ENCODE measurements at places on chromosomes 2 and 18.

GRCh38 chr18:36511791-36512352 lies 214.4 kb downstream of the FHOD3 start:
- no peak for DNase-seq

- DNase-seq: no peak
Observed at GRCh38 chr18:43744960-43745745, 467.9 kb upstream of the SYT4 start.

DNA sequence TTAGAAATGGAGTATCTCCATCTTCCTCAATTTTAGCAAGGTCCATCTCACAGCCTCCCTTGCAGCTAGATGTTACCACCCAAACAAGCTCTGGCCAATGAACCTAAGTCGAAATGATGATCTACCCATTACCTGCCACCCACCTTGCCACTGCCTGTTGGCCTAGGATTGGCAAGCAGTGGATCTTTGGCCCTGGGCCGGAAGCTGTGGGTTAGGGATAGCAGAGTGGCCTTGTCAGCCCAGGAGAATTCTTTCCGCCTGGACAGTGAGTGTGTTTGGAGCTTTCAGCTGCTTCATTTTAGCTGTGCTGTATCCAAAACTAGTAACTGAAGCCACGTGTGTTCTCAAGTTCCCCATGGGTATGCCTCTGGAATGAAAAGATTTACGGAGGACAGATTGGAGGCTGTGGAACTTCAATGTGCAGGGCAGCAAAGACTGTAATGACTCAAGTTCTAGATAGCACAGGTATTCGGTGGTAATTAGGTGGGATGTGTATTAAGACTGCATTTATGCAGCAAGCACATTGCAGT lies 7.7 kb upstream of the PARD6G start:
- DNase-seq: no peak

DNA sequence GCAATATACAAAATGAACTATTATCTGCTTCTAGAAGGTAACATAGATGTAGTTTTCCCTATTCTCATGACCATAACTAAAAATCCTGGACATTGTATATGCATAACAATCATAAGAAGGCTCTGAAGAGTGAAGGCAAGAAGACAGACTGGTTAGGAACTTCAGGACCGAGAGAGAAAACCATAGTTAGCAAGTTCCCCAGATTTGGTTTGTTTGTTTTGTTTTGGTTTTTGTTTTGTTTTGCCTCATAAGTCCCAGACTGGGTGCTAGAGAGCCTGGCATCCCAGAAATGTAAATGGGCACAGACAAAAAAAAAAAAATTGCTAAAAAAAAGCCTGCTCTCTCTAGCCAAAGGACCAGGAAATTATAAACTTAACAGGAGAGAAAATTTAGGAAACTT lies 192.2 kb upstream of the FBXO11 start:
- no peak for DNase-seq

- DNase-seq: peak; percentile 8
Observed at GRCh38 chr2:35803126-35803525, 552.5 kb upstream of the CRIM1 start.

- DNase-seq: peak; percentile 16
Observed at GRCh38 chr2:196249860-196250259, 78.5 kb upstream of the STK17B start.

DNA sequence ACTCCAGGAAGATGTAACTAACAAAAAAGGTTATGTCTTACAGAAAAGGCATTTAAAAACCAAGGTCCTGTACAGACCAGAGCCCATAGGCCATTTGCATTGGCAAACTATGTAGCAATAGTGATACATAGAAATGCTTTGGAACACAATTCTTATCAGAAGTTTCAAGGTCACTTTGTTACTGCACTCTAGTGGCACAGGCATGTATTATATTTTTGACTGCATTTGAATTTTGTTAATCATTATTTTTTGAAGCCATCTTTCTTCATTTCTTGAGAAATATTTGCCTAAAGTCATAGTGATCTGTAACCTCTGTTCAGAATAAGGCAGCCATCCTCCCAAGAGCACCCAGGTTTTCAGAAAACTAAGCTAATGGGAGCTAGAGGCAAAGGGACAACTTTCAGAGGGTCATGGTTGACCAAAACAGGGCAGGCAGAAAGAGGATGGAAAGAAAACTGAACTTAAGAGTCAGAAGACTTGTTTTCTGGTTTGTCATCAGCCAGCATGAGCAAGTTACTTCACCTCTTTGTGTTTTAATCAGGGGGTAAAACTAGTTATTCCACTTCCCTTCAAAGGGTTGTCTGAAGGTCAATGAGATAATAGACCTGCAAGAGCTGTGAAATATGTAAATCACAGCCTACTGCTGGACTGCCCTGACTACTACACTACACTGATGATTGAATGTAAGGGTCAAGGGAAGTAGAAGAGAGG lies 41.5 kb downstream of the SLC38A11 start:
- DNase-seq: peak; percentile 53

- DNase-seq: peak; percentile 40
Observed at GRCh38 chr2:195486987-195487644, 169.9 kb upstream of the SLC39A10 start.

GRCh38 chr18:37266290-37266689 lies 299.3 kb downstream of the CELF4 start:
- DNase-seq: no peak

DNA sequence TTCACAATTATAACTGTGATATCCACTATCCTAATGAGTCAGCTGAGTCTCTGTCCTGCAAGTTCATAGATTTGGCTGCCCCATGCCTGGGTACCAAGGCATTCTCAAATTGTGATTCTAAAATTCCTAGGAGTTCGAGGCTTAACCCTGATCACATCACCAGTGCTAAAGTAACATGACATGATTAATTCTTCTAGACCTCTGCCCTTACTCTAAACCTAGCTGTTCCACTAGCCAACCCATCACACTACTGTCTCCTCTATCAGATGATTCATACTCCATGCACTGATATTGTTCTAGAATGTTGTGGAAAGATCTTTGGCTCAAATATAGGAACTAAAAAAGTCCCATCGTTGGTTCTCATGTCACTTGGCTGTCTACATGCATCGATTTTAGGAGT lies 487.6 kb downstream of the PIK3C3 start:
- no peak for DNase-seq

GRCh38 chr18:46950064-46950656 lies 32.8 kb downstream of the KATNAL2 start:
- peak; percentile 16 for DNase-seq

DNA sequence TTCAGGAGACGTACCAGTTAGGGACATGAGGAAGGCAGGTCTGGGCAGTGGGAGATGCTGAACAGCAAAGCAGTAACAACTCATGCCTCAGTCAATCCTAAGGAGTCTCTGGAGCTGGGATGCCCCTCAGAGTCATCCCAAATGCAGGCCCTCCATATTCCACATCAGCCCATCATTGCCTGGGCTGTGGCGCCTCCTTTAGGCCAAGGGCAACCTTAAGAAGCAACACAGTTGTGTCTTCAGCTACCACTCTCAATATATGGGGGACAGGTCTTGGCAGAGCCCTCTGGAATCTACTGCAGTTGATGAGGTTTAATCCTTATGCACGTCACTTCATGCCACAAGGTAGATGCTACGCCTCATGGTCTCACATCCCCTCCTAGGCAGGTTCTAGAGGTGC lies 682.0 kb upstream of the RAB6C start:
- no peak for DNase-seq

GRCh38 chr2:51170273-51170672 lies 138.3 kb upstream of the NRXN1 start:
- no peak for DNase-seq

DNA sequence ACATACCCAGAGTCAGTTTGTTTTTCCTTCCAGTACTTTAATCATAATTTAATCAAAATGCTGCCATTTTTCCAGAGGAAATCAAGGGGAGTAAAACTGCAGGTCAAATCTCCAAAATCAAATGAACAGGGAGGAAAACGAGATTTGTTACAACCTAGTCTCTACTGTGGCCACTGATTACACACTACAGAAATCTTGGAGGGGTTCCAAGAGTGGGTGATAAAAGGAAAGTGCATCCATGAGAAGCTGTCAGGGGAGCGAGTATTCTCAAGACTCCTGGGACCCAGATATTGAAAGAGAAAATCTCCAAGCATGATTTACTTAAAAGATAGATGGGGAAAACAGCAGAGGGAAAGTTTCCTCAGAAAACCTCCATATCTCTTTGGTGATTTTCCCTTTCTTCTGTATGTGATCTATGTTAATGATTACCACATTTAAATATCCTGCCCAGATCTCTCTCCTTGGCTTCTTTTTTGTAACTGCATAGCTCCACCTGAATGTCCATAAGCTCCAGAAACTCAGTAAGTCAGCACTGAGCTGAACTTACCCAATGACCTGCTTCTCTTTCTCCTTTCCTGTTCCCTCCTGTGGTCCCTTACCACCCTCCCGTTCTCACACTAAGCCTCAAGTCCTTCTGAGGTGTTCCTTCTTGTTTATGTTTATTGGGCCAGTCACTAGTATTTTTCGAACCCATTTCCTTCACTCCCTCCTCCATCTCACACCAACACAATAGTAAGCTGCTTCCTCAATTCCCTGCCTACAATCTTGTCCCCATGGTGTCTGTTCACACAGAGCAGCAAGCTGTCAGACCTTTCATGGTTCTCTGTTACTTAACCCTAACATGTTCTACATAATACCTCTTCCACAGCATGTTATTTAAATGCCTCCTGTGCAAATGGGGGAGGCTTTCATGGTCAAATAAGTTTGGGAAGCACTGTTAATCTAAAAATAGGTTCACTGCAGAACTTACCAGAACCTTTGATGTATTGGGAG lies 73.9 kb upstream of the TWSG1 start:
- DNase-seq: no peak

GRCh38 chr2:35081001-35081621 lies 1274.5 kb upstream of the CRIM1 start:
- DNase-seq: no peak

- peak; percentile 49 for DNase-seq
Observed at GRCh38 chr2:237235383-237236095, 149.8 kb downstream of the COPS8 start.

- peak; percentile 43 for DNase-seq
Observed at GRCh38 chr18:3970929-3971328, 484.2 kb downstream of the DLGAP1 start.

GRCh38 chr2:44116319-44116718 lies 52.4 kb upstream of the PPM1B start:
- DNase-seq: no peak

DNA sequence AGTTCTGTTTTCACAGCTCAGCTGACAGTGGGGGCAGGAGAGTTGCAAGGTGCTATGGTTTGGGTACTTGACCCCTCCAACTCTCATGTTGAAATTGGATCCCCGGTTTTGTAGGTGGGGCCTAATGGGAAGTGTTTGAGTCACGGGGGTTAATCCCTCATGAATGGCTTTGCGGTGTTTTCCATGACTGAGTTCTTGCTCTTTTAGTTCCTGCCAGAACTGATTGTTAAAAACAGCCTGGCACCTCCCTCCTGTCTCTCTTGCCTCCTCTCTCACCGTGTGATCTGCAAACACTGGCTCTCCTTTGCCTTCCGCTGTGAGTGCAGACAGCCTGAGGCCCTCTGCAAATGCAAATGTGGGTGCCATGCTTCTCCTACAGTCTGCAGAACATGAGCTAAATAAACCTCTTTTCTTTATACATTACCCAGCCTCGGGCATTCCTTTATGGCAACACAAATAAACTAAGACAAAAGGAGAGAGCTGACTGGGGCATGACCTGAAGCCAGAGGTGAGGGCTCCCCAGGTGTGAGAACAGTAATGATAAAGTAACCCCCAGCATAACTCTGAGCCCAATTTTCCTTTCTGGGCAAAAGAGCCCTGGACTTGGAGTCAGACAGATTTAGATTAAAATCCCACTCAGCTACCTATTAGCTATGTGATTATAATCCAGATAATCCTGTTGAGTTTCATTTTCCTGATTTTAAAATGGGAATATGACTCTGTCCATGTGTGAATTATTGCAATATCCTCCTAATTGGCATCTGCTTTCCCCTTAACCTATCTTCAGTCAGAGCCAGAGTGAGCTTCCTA lies 64.9 kb upstream of the CAPN13 start:
- DNase-seq: no peak

- DNase-seq: no peak
Observed at GRCh38 chr2:235636546-235636945, 142.7 kb downstream of the AGAP1 start.

DNA sequence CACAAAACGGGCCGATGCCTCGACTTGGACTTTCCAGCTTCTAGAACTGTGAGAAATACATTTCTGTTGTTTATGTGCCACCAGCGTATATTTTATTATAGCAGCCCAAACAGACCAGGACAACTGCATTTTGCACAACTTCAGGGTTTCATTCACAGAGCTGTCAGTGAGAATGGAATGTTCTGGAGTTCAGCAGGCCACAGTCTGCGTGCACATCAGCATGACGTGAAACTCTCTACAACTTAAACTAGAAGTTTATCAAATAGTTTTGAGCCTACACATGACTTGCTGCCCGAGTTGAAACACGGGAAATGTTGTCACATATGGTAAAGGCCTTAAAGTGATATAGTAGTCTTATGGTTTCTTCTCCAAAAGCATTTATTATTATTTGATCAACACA lies 3.9 kb upstream of the TRIB2 start:
- DNase-seq: peak; percentile 21

DNA sequence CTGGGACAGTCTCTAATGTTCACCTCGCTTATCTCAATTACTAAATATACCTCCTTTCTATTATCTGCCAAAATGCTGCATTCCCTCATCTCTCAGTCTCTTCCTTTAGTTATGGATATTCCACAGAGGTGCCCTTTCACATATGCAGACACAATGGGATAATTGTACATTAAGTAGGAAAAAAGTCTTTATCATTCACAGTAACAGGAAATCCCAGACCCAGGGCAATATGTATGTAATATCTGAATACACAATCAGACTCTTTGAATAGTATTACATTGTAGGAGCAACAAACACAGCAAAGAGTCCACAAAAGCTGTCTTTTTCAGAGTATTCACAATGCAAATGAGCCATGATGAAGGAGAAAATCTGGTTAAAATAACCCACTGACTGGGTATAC lies 1399.0 kb upstream of the ZEB2 start:
- no peak for DNase-seq

DNA sequence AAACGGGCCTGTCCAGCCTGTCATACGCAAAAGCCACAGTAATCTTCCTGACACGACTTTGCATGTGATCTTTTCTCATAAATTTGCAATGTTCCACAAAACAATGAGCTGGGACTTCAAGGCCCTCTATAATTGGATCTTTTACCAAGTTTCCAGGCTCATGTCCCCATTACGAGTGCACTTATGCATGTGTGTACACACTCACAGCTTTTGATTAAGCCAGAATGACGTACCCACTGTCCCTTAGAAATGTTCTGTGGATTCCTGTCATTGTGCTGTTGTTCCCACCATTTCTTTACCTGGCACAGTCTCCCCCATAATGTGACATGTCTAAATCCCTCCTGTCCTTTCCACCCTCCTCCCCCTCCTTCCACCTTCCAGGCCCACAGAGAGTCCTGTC lies 19.7 kb upstream of the TMEM247 start:
- no peak for DNase-seq

- DNase-seq: no peak
Observed at GRCh38 chr2:96156011-96156820, 11.0 kb upstream of the DUSP2 start.

- DNase-seq: no peak
Observed at GRCh38 chr2:54083445-54083844, 32.0 kb upstream of the ACYP2 start.
